ENCODE measurements at places on chromosomes 4 and X.

DNA sequence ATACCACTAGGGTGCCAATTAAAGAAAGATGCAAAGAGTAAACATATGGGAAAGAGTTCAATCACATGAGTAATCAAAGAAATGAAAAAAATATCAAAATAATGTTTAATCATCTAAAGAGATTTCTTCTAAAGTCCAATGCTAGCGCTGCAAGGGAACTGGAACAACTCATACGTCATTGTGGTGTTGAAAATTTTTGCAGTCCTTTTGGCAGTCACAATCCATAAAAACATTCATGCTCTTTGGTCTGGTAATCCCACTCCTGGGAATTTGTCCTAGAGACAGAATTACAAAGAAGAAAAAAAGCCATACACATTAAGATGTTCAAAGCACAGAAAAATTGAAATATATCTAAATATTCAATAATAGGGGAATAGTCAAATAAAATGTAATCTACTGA is 4.6 kb downstream of the P2RY4 start:
- DNase-seq, result no peak

GRCh38 chr4:159764343-159764952 is 661.6 kb downstream of the RAPGEF2 start:
- no peak for DNase-seq

DNA sequence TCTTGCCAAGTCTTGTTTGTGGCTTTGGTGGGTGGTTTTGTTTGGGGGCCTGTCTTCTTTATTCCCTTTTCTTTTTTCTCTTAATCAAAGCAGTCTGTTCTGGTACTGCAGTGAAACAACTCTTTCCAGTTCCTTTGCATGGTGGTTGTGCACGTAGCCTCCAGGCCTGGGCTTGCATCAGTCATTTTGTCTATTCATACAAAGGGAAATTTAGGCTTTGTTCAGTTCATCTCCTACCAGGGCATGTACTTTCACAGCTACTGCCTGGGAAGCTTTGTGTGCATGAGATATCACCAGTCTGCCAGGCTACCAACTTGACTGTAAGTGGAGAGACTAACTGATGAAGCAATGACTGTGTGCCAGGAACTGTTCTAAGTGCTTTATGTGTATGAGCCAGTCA is 8.5 kb downstream of the TRIM2 start:
- no peak for DNase-seq

GRCh38 chr4:14669371-14669770 is 332.9 kb upstream of the CPEB2 start:
- DNase-seq, result no peak
